Activated T-cell treated with anti-CD3 and anti-CD28 coated beads, Interleukin-2, amount 50 U/mL, for 72 hours (primary cell): ENCODE measurements at places on chromosomes 6 and 20. TPM values are rescaled to one million over a fixed set of nuclear protein-coding genes. Genes with fewer than 3 reads are reported as not detected.

DNA sequence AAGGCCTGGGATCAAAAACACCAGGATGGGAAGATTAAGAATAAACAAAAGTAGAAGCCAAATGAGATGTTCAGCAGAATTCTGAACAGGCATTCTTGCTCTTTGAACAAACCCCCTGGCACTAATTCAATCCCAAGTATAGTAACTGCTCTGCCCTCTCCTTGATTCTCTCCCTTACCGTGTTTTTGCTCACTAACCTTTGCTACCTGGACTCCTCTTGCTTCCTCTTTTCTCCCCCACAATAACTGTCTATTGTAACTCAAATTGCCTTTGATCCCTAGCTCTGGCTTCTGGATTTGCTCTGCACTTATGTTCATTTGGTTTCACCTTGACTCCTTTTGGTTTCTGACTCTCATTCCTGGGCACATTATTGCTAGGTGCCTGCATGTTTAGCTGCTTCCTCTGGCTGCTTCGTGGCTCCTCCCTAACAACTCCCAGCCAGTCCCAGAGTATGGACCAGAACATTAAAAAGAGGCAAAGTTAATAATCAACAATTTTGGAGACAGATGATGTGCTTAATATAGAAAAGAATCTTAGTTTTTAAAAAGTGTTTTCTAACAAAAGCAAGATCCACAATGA is 65.4 kb upstream of the PHIP start:
- H3K27me3 ChIP-seq: no peaks in the 10 kb centered on the region
- H3K4me3 ChIP-seq: no peak overlapping the region
- DNase-seq: no peak
- no peaks in the 10 kb centered on the region for H3K4me1 ChIP-seq
- no peaks in the 10 kb centered on the region for H3K36me3 ChIP-seq

DNA sequence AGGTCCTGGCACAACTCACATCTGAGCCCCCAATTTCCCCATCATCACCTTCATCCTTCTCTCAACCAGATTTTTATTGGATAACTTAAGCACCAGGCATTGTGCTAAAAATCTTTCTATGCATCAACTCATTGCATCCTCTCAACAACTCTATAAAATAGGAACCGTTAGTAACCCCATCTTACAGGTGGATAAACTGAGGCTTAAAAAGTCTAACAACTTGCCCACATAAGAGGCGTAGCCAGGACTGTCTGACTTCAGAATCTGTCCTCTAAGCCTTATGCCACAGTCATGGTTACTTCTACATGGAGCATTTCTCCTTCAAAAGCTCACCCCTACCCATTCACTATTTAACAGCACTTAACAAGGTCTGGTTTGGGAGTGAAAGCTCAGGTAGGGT is 51.1 kb downstream of the PPP1R16B start:
- DNase-seq: no peak
- H3K4me3 ChIP-seq: no peak overlapping the region
- peaks cover 91% of the 10 kb centered on the region for H3K4me1 ChIP-seq
- H3K27me3 ChIP-seq: no peaks in the 10 kb centered on the region
- H3K27ac ChIP-seq: peak overlapping the region; percentile 5

DNA sequence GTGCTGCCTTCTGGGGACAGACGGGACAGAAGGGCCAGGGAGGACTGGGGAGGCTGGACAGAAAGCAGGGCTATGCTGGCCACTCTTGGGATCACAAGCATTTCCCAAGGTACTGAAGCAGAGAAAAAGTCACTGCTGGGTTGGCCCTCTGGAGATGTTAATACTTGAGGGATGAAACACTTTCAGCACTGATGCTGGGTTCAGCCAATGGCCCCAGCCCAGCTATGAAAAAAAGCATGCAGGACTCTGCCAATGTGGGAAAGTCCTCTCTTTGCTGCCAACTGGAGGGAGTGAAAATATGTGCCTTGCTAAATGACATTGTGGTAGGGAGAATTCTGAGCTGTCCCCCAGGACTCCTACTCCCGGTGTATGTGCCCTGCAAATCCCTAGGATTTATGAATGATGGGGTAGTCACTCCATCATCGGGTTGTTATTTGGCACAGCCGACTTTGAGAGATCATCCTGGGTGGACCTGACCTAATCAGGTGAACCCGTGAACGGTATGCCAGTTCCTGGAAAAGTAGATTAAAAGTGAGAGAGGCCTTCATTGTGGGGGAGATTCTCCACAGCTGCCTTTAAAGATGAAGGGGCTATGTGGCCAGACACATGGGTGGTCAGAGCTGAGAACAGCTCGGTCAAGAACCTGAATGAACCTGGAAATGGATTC is 119.9 kb upstream of the TRAF3IP2 start:
- no peak for DNase-seq
- H3K36me3 ChIP-seq: peaks cover 24% of the 10 kb centered on the region
- H3K4me1 ChIP-seq: peaks cover 95% of the 10 kb centered on the region
- peak overlapping the region; percentile 74 for H3K27ac ChIP-seq

The LBP gene
- not detected for total RNA-seq

The ISM1 gene
- total RNA-seq: 0.23 TPM

The WFDC12 gene
- not detected for total RNA-seq

The FRK gene
- 0.05 TPM for total RNA-seq

DNA sequence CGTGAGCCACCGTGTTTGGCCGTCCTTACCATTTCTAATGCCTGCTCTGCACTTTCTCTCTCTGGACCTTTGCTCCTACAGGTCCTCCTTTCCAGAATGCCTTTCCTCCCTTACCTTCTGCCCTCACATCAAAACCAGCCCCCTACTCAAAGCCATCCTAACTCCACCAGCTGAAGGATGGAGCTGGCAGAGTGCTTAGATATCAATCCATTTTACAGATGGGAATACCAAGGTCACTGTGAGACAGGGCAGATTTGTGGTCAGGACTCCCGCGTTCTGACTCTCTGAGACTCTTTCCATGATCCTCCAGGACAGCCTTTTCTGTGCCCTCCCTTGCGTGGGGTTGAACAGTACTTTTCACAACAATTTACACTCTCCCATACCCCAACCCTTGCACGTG is 41.7 kb upstream of the SCRT2 start:
- H3K4me1 ChIP-seq: no peaks in the 10 kb centered on the region
- H3K27ac ChIP-seq: no peak overlapping the region
- no peak for DNase-seq
- H3K27me3 ChIP-seq: peaks cover 28% of the 10 kb centered on the region
- no peak overlapping the region for H3K4me3 ChIP-seq
- no peaks in the 10 kb centered on the region for H3K36me3 ChIP-seq

The TREM1 gene
- total RNA-seq: 0.38 TPM

The ARG1 gene
- not detected for total RNA-seq

The SIRPB1 gene
- 0.91 TPM for total RNA-seq

DNA sequence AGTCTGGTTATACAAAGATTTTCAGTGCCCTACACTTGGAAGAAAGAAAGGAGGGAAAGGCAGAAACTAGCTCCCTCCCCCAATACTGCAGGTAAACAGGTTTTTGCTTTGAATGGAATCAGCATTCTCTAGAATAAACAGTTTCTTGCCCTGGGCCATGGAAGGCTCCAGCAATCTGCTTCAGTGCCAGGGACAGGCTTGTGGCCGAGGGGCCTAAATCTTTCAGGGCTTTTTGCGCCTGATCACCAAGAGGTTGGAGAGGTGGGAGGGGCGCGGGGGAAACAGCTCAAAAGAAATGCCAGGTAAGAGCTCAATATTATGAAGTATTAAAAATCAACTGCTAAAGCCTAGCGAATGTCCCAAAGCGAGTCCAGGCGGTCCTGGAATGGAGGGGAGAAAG is 23.8 kb downstream of the TFAP2B start:
- no peak overlapping the region for H3K4me3 ChIP-seq
- peaks cover 87% of the 10 kb centered on the region for H3K27me3 ChIP-seq
- no peaks in the 10 kb centered on the region for H3K36me3 ChIP-seq
- DNase-seq: no peak
- H3K4me1 ChIP-seq: no peaks in the 10 kb centered on the region
- H3K27ac ChIP-seq: no peak overlapping the region

DNA sequence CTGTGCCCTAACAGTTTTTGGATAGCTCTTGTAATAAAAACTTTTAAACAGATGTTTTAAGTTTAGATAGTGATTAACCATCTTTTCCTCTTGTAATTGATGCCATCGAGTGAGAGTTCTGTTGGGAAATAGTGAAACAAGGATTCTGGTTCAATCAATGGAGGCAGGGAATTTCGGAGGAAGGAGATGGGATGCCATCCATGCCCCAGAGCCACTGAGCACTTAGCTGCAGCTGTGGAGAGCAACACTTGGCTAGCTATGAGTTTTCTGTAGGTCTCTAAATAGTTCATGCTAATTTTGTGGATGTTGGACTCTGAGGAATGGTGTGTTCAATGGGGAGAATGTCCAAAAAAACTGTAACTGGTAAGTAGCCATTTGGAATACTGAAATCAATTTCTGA is 16.7 kb downstream of the CBFA2T2 start:
- no peak overlapping the region for H3K27ac ChIP-seq
- no peak for DNase-seq
- H3K27me3 ChIP-seq: no peaks in the 10 kb centered on the region
- H3K36me3 ChIP-seq: peaks cover 9% of the 10 kb centered on the region
- H3K4me1 ChIP-seq: no peaks in the 10 kb centered on the region

DNA sequence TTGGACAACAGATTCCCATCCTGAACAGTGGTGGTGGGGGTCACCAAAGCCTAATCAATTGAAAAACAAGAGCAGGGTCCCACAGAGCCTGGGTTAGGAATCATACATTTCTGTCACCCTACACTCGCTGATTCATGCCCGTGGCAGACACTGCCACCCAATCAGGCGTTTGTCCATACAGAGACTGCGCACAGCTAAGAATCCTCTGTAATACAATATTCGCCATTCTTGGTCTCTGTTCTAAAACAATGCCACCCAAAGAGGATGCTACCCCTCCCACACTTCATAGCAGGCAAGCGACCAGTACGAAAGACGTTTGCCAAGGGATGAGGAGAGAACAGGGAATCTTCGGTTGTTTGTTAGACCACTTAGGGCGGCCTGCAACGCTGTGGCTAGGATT is 28.1 kb upstream of the SLC22A23 start:
- no peak overlapping the region for H3K4me3 ChIP-seq
- no peaks in the 10 kb centered on the region for H3K4me1 ChIP-seq
- peaks cover 12% of the 10 kb centered on the region for H3K36me3 ChIP-seq
- peaks cover 26% of the 10 kb centered on the region for H3K27me3 ChIP-seq
- DNase-seq: no peak

GRCh38 chr20:9342651-9343050 is 171.7 kb upstream of the LAMP5 start:
- H3K27me3 ChIP-seq: no peaks in the 10 kb centered on the region
- H3K4me1 ChIP-seq: no peaks in the 10 kb centered on the region
- H3K36me3 ChIP-seq: no peaks in the 10 kb centered on the region
- no peak for DNase-seq

DNA sequence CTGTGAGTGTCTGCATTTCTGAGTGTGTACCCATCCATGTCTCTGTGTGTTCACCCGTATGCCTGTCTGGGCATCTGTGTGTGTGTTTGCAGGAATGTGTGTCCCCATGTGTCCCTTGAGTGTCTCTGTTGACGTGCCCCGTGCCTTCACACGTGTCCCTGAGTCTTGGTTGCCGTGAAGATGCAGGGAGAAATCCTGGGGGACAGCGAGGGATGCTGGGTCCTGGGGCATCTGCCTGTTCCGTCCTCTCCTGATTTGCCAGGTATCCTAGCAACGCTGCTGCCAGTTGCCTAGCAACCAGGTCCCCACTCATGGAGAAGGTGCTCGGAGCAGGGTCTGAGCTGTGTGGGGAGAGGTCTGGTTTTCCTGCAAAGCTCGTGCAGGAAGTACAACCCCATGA is 6.0 kb upstream of the LKAAEAR1 start:
- peaks cover 1% of the 10 kb centered on the region for H3K36me3 ChIP-seq
- DNase-seq: no peak
- H3K27me3 ChIP-seq: no peaks in the 10 kb centered on the region
- no peaks in the 10 kb centered on the region for H3K4me1 ChIP-seq
- no peak overlapping the region for H3K4me3 ChIP-seq
- H3K27ac ChIP-seq: no peak overlapping the region

DNA sequence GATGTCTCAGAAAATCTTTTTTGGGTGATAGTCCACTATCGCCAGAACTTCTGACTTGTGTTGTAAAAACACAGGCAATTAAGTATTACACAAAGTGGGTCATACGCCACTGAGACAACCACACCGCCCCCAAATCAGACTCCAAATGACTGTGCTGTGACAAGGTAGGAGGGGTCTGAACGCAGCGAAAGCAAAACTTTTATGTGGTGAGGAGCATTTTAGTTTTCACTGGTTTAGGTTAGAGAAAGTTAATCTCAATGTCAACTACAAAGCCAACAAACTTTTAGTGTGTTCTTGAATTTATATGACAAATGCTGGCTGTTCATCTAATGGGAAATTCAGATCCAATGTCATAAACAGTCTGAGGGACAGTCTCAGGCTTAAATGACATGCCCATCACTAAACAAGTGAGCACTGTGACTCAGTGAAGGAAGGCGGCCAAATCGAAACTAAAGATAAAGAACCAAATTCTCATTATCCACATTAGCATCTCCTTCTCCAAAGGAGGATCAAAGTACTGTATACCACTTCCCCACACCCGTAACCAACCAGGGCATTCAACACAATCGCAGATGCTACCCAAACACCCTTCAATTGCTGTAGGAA is 186.7 kb downstream of the GJA10 start:
- H3K27me3 ChIP-seq: no peaks in the 10 kb centered on the region
- peaks cover 94% of the 10 kb centered on the region for H3K4me1 ChIP-seq
- H3K27ac ChIP-seq: peak overlapping the region; percentile 98
- H3K4me3 ChIP-seq: peak overlapping the region; percentile 89
- peak; percentile 91 for DNase-seq

The SIRPD gene
- not detected for total RNA-seq

DNA sequence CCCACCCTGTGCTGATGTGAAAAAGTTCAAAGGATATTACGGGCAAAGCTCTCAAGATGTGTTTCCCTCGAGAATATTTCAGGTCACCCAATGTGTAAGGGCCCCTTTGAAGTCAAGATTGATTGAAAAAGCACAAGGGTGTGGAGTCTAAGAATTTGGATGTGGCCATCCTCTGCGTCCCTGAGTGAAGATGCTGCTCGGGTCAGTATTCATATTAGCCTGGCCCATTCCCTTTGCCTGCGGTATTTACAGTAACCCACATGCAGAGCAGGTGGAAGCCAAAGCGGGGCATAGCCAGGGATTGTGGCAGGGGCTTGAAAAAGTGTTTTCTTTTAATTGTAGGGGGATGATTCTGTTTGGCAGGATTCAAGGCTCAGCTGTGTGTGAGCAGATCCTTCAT is 211.0 kb downstream of the TSHZ2 start:
- DNase-seq: no peak
- no peaks in the 10 kb centered on the region for H3K36me3 ChIP-seq
- H3K27ac ChIP-seq: no peak overlapping the region

DNA sequence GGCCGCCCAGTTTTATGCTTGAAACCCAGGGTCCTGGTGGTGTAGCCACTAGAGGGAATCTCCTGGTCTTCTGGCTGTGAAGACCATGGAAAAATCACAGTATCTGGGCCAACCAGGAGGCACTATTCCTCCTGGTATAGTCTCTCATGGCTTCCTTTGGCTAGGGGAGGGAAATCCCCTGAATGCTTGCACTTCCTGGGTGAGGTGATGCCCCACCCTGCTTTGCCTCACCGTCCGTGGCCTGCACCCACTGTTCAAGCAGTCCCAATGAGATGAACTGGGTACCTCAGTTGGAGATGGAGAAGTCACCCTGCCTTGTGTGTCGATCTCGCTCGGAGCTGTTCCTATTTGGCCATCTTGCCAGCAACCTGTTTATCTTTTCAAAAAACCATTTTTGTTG is 10.1 kb upstream of the ZNF337 start:
- H3K36me3 ChIP-seq: peaks cover 11% of the 10 kb centered on the region
- peak; percentile 41 for DNase-seq
- no peaks in the 10 kb centered on the region for H3K27me3 ChIP-seq
- peak overlapping the region; percentile 78 for H3K4me3 ChIP-seq
